Smooth muscle cell of the umbilical artery (primary cell): ENCODE measurements at places on chromosomes 1 and 21. TPM values are rescaled to one million over a fixed set of nuclear protein-coding genes. Genes with fewer than 3 reads are reported as not detected.

Gene EDARADD
- not detected in 2 replicates for total RNA-seq

Gene UBASH3A
- not detected in 2 replicates for total RNA-seq

Gene FAM151A
- not detected in 2 replicates for total RNA-seq

Gene GBP6
- total RNA-seq: not detected in 2 replicates

Gene OR11L1
- total RNA-seq: not detected in 2 replicates

Gene MARK1
- 0.59 and 3.5 TPM in 2 replicates for total RNA-seq

Gene PKLR
- not detected in 2 replicates for total RNA-seq

Gene C4BPA
- total RNA-seq: not detected in 2 replicates

Gene ATP6V1G3
- total RNA-seq: not detected in 2 replicates

Gene PCP4
- not detected in 2 replicates for total RNA-seq

Gene MX2
- 4.8 and 5.3 TPM in 2 replicates for total RNA-seq
